ENCODE measurements at places on chromosomes 11 and 22.

DNA sequence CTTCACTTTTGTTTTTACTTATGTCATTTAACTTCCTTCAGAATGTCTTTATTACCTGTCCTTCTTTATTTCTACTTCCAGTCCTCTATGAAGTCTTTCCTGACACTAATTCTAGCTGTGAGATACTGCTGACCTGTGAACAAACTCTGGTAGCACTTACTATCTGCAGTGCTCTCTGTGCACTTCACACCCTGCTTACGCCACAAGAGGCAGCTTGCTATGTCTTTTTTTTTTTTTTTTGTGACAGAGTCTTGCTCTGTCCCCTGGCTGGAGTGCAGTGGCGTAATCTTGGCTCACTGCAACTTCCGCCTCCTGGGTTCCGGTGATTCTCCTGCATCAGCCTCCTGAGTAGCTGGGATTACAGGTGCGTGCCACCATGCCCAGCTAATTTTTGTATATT is 10.7 kb downstream of the STIM1 start:
- no peak overlapping the region for H3K4me3 ChIP-seq
- DNase-seq: no peak
- H3K4me1 ChIP-seq: peaks cover 65% of the 10 kb centered on the region
- H3K27me3 ChIP-seq: no peaks in the 10 kb centered on the region

DNA sequence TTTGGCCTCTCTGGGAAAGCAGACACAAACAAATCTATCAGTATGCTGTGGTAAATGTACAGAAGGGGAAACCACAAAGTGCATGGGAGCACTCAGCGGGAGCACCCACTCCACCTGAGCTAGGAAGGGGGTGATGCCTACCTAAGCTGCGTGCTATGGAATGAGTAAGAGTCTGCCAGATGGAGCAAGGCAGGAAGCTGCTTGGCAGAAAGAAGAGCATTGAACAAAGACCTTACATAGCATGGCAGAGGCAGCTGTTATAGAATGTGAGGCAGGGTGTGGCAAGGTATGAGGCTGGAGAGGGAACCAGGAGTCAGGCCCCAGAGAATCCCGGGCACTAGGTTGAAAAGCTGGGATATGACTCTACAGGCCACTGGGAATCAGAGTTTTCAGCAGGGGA is 13.8 kb upstream of the MTFP1 start:
- H3K4me1 ChIP-seq: no peaks in the 10 kb centered on the region
- no peak overlapping the region for H3K4me3 ChIP-seq
- H3K27me3 ChIP-seq: no peaks in the 10 kb centered on the region
- no peak overlapping the region for H3K27ac ChIP-seq

GRCh38 chr11:68374531-68374930 is 62.1 kb downstream of the LRP5 start:
- no peaks in the 10 kb centered on the region for H3K36me3 ChIP-seq
- H3K4me3 ChIP-seq: peak overlapping the region; percentile 10
- H3K27ac ChIP-seq: peak overlapping the region; percentile 91
- peaks cover 68% of the 10 kb centered on the region for H3K4me1 ChIP-seq
- DNase-seq: no peak

DNA sequence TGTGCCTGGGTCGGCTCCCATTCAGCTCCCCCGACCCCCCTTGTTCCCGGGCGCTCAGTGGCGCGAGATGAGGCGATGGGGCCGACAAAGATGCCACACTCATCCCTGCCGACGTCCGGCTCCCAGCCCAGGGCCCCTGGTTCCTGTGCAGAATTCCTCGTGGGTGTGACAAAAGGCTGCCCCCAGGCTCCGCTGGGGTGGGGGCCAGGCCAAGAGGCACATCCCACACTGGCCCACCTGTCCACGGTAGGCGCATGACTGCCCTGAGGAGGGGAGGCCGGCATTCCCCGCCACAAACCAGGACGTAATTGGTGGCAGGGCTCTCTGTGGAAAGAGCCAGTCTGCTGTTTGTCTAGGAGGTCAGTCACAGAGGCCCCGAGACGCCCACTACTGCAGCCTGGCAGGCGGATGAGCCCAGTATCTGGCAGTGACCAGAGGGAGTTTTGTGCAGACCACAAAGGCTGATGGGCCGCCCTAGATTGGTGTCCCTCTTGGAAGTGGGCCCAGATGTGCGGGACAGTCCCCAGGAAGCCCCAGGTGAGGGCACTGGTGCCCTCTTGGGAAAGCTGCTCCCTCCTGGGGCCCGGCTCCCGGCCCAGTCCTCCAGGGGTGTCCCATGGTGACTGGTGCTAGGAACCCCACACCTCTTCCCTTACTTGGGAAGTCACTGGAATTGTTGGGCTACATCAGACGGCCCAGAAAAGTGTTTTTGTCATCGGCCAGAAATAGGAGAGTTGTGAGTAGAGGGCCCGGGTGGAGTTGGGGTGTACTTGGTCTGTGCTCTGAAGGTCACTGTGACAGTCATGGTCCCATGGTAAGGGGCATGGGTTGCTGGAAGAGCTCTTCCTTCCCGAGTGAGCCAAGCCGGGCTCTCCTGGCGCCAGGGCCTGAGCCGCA is 5.8 kb downstream of the CCND1 start:
- H3K27ac ChIP-seq: no peak overlapping the region
- H3K4me3 ChIP-seq: no peak overlapping the region
- DNase-seq: no peak
- H3K36me3 ChIP-seq: no peaks in the 10 kb centered on the region
- H3K4me1 ChIP-seq: peaks cover 25% of the 10 kb centered on the region
- H3K27me3 ChIP-seq: no peaks in the 10 kb centered on the region

GRCh38 chr22:38180841-38181452 is 683 bp downstream of the PLA2G6 start:
- H3K27me3 ChIP-seq: no peaks in the 10 kb centered on the region
- H3K4me3 ChIP-seq: peak overlapping the region; percentile 69
- H3K4me1 ChIP-seq: peaks cover 41% of the 10 kb centered on the region
- H3K27ac ChIP-seq: peak overlapping the region; percentile 99
- no peaks in the 10 kb centered on the region for H3K36me3 ChIP-seq

GRCh38 chr11:2509481-2510001 is 64.7 kb downstream of the KCNQ1 start:
- H3K27ac ChIP-seq: no peak overlapping the region
- H3K4me1 ChIP-seq: no peaks in the 10 kb centered on the region
- no peak overlapping the region for H3K4me3 ChIP-seq
- H3K36me3 ChIP-seq: no peaks in the 10 kb centered on the region

DNA sequence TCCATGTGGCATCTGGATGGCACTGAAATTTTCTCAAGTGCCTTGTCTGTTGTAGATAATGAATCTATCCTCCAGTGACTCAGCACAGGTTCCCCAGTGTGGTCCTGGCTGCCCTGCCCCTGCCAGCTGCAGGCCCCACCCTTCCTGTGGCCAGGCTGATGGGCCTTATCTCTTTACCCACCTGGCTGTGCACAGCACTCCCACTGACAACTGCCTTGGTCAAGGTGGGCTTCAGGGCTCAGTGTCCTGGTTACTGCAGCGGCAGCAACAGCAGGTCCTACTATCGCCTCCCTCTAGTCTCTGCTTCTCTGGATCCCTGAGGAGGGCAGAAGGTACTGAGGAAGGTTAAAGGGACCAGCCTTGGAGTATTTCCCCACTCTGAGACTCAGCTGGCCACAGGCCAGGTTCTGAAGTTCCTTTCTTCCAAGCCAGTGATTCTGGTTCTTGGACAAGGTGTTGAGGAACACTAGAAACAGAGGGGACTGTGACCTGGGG is 3.1 kb downstream of the HMBS start:
- H3K4me1 ChIP-seq: peaks cover 23% of the 10 kb centered on the region
- H3K36me3 ChIP-seq: no peaks in the 10 kb centered on the region
- no peak overlapping the region for H3K4me3 ChIP-seq
- no peak for DNase-seq
- H3K27ac ChIP-seq: no peak overlapping the region
- no peaks in the 10 kb centered on the region for H3K27me3 ChIP-seq

GRCh38 chr11:66562275-66562674 is 6.1 kb downstream of the CTSF start:
- H3K36me3 ChIP-seq: no peaks in the 10 kb centered on the region
- H3K27ac ChIP-seq: no peak overlapping the region
- H3K4me1 ChIP-seq: peaks cover 16% of the 10 kb centered on the region
- H3K27me3 ChIP-seq: no peaks in the 10 kb centered on the region
- no peak overlapping the region for H3K4me3 ChIP-seq

DNA sequence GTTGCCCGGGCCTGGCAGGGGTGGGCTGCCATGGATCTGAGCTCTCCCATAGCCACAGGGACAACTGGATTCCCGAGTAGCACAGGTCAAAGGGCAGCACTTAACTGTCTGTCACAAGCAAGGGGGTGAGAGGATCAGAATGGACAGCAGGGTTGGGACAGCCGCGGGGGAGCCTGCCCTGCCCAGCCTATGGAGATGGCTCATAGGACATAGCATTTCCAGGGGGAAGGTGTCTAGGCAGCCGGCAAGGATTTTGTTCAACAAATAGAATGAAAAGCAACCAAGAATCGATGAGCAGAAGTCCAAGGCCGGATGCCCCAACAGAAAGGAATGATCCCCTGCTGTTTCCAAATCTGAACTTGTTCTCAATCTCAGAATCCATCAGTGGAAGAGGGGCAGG is 92.9 kb downstream of the RPS6KA4 start:
- no peaks in the 10 kb centered on the region for H3K27me3 ChIP-seq
- no peak overlapping the region for H3K4me3 ChIP-seq
- DNase-seq: no peak
- H3K36me3 ChIP-seq: no peaks in the 10 kb centered on the region

DNA sequence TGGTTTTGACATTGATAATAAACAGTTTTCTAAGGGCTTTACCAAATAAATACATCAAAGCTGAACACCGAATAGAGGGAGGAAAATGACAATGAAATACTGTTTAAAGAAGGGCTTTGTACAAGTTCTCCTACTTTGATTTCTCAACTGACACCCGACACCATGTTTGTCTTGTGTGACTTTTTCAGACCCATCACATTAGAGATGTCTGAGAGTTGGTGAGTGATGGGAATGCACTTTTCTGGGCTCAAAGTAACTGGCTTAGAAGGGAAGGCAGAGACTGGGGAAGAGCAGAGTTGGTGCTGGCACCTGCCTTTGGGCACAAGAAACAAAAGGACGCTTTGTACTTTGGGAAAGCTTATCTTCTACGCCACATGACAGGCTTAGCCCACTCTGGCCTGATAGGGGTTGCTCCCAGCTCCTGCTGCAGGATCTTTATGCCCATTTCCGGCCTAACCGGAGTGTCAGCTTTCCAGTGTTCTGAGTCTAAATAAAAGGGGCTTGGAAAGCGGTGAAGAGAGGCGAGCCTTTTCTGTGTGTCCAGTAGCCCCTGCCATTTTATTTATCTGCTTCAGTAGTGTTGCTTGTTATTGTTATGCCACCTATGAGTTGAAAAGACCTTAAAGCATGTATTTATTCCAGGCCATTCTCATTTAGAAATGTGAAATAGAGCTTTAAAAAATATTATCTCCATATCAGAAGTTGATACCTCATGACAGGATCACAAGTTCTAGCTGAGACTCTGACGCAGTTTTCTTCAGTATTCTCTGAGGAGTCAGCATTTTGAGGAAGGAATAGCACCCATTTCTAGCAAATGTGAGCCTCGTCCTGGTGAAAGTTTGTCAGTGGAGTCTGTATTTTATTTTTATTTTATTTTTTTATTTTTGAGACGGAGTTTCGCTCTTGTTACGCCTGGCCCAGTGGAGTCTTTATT is 24.2 kb downstream of the KREMEN1 start:
- no peak overlapping the region for H3K4me3 ChIP-seq
- no peak for DNase-seq
- no peaks in the 10 kb centered on the region for H3K27me3 ChIP-seq
- peaks cover 21% of the 10 kb centered on the region for H3K4me1 ChIP-seq
- no peak overlapping the region for H3K27ac ChIP-seq

DNA sequence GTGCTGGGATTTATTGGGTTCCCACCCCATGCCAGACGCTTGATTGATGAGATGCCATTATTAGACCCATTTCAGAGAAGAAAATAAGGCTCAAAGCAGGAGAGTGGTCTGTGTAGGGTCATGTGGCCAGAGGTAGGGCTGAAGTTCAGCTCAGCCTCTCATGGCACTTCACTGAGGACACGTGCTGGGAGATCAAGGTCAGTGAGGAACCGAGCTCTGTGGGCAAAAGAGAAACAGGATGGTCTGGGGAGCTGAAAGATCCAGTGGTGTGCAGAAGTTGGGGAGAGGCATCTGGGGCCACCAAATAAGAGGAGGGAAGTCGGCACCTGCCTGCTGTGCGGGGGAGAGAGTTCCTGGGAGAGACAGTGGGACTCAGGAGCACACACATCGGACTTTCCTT is 19.6 kb downstream of the RHOD start:
- H3K4me1 ChIP-seq: peaks cover 15% of the 10 kb centered on the region
- DNase-seq: no peak
- H3K36me3 ChIP-seq: no peaks in the 10 kb centered on the region
- no peak overlapping the region for H3K27ac ChIP-seq
- H3K27me3 ChIP-seq: no peaks in the 10 kb centered on the region

GRCh38 chr22:44160421-44160820 is 20.3 kb upstream of the PARVG start:
- no peak for DNase-seq
- H3K27ac ChIP-seq: no peak overlapping the region
- no peaks in the 10 kb centered on the region for H3K27me3 ChIP-seq

GRCh38 chr11:116049383-116049782 is 545.2 kb upstream of the CADM1 start:
- no peaks in the 10 kb centered on the region for H3K27me3 ChIP-seq
- no peaks in the 10 kb centered on the region for H3K4me1 ChIP-seq
- H3K27ac ChIP-seq: no peak overlapping the region
- DNase-seq: no peak

GRCh38 chr11:12999597-12999996 is 9.5 kb upstream of the RASSF10 start:
- H3K27ac ChIP-seq: no peak overlapping the region
- peaks cover 17% of the 10 kb centered on the region for H3K4me1 ChIP-seq
- H3K27me3 ChIP-seq: no peaks in the 10 kb centered on the region

- H3K4me1 ChIP-seq: peaks cover 45% of the 10 kb centered on the region
- DNase-seq: peak; percentile 92
- peak overlapping the region; percentile 68 for H3K27ac ChIP-seq
- no peaks in the 10 kb centered on the region for H3K27me3 ChIP-seq
- peak overlapping the region; percentile 74 for H3K4me3 ChIP-seq
Measured at GRCh38 chr11:130449996-130450769, 1.7 kb downstream of the ADAMTS15 start.

DNA sequence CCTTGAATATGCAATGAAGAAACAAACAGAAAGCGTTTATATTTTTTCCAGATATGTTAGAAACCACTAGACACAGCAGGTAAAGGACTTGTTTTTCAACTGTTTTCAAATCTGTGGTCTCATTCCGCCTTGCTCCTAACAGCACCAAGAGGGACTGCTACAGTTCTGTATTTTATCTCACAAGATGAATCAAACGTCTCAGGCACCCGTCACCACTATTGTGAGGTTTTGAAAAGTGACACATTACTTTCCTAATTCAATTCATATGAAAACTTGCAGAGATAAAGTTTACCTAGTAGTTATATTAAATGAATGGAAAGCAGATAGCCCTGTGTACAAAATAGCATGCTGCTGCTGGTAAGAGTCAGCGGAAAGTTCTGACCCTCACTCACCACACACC is 386.3 kb downstream of the ETS1 start:
- no peaks in the 10 kb centered on the region for H3K36me3 ChIP-seq
- DNase-seq: no peak
- H3K4me1 ChIP-seq: no peaks in the 10 kb centered on the region
- no peak overlapping the region for H3K27ac ChIP-seq
- H3K27me3 ChIP-seq: no peaks in the 10 kb centered on the region

DNA sequence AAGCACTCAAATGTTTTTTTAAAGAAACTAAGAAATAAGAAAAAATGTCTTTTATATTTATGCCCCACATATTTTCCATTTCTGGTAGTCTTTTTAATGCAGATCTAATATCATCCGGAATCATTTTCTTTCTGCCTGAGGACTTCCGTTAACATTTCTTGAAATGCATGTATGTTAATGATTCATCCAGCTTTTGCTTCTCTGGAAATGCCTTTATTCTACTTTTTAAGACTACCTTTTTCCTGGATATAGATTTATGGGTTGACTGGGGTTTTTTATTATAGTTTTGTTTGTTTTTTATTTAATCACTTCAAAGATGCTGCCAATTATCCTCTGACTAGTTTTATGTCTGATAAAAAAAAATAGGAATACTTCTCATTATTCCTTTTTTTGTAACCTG is 57.1 kb upstream of the LDLRAD3 start:
- H3K27me3 ChIP-seq: no peaks in the 10 kb centered on the region
- no peak overlapping the region for H3K27ac ChIP-seq
- no peak for DNase-seq
